Stimulated activated CD8-positive, alpha-beta memory T cell treated with anti-CD3 and anti-CD28 coated beads, Interleukin-4, amount 100 ng/mL, for 1 hour (primary cell): ENCODE measurements at places on chromosomes 2 and 18.

GRCh38 chr2:62974999-62975398 is 75.6 kb upstream of the OTX1 start:
- DNase-seq: no peak

GRCh38 chr18:23068011-23068410 is 67.3 kb upstream of the CABLES1 start:
- no peak for DNase-seq

GRCh38 chr2:233940376-233941276 is 23.5 kb downstream of the TRPM8 start:
- DNase-seq: no peak

DNA sequence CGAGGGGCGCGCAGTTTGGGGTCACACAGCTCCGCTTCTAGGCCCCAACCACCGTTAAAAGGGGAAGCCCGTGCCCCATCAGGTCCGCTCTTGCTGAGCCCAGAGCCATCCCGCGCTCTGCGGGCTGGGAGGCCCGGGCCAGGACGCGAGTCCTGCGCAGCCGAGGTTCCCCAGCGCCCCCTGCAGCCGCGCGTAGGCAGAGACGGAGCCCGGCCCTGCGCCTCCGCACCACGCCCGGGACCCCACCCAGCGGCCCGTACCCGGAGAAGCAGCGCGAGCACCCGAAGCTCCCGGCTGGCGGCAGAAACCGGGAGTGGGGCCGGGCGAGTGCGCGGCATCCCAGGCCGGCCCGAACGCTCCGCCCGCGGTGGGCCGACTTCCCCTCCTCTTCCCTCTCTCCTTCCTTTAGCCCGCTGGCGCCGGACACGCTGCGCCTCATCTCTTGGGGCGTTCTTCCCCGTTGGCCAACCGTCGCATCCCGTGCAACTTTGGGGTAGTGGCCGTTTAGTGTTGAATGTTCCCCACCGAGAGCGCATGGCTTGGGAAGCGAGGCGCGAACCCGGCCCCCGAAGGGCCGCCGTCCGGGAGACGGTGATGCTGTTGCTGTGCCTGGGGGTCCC is at the start of gene ITGA4:
TSS of gene ITGA4 (plus strand) at position 266 of the 620 bp plus-strand sequence. CDS start at position 535, 269 bp downstream.
- peak; percentile 77 for DNase-seq
